ENCODE measurements at places on chromosomes 16 and 17.

DNA sequence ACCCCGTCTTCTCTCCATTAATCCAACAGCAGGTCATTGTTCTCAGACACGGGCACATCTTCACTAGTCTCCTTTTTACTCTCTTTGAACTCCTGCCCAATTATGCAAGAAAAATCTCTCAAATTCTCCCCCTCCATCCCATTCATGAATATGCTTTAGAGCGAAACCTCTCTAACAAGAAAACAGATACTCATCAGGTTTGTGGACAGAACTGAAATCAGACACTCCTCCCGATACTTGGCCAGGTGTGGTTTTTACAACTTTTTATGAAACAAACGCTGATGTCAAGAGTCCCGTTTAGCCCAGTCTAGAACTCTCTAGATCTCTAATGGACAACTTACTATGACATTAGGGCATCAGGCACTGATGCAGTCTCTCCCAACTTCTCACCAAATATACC lies 40.9 kb downstream of the PIK3R5 start:
- no peak for DNase-seq

GRCh38 chr17:56739776-56740175 lies 93.9 kb downstream of the C17orf67 start:
- DNase-seq: no peak

DNA sequence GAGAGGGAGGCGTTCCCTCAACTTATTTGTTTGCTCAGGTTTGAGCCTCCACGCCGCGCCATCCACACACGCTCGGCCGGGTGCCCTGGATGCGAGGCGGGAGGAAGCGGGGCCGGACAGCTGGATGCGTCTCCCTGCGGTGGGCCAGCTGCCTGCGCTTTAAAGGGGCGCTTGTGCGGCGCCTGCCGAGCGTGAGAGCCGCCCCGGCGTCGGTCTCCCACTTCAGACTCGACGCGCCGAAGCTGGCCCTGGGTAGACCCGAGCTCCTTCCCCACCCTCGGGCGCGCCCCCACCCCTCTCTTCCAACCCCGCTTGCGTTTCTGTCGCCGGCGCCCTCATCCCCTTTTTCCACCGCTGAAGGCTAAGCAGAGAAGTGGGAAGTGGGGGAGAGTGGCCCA lies 527 bp upstream of the CHAD start:
- no peak for DNase-seq

- no peak for DNase-seq
Measured at GRCh38 chr16:17313793-17314547, 156.8 kb downstream of the XYLT1 start.

- DNase-seq: no peak
Measured at GRCh38 chr17:42553161-42553818, 567 bp downstream of the HSD17B1 start.

DNA sequence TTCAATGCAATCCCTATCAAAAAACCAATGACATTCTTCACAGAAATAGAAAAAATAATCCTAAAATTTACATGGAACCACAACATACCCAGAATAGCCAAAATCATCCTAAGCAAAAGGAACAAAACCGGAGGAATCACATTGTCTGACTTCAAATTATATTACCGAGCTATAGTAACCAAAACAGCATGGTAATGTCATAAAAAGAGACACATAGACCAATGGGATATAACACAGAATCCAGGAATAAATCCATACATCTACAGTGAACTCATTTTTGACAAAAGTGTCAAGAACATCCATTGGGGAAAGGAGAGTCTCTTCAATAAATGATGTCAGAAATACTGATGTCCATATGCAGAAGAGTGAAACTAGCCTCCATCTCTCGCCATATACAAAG lies 105.8 kb upstream of the CORO6 start:
- no peak for DNase-seq

- no peak for DNase-seq
Measured at GRCh38 chr17:81434072-81434471, 38.8 kb downstream of the BAHCC1 start.

DNA sequence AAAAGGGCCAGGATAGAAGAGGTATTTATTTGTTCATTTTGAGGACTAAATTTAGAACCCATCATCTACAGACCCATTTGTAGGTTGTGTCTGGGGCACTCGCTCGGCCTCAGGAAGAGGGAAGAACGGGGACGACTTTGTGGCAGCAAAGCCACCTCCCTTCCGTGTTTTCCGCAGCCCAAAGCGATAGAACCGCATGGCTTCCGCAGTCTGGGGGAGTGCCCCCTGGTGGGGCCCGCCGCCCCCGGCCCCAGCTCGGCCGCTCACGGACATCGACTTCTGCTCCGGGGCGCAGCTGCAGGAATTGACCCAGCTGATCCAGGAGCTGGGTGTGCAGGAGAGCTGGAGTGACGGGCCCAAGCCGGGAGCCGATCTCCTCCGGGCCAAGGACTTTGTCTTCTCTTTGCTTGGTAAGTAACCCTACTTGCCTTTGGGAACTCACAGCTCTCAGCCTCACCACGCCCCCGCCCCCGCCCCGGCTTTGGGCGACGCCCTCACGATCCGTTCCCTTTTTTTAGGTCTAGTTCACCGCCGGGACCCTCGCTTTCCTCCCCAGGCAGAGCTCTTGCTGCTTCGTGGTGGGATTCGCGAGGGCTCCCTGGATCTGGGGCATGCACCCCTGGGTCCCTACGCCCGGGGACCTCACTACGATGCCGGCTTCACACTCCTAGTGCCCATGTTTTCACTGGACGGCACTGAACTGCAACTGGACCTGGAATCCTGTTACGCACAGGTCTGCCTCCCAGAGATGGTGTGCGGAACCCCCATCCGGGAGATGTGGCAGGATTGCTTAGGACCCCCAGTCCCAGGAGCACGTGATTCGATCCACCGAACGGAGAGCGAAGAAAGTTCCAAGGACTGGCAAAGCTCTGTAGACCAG lies 681 bp downstream of the TMEM102 start:
- DNase-seq: no peak

DNA sequence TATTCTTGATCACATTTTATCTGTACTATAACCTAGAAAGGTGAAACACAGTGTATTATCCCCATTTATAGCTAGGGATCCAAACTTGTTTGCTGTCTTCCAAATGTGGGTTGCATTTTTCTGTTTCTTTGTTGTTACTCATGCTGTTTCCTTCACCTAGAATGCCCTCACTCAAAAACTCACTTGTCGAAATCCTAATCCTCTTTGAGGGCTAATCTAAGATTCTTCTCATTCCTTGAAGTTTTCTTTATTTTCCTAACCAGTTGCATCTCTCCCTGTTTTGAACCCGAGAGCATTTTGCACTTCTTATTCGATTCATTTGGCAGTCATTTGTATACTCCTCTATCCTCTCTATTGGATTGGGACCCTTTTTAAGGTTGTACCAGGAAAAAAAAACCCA lies 9.6 kb downstream of the CALCOCO2 start:
- no peak for DNase-seq

DNA sequence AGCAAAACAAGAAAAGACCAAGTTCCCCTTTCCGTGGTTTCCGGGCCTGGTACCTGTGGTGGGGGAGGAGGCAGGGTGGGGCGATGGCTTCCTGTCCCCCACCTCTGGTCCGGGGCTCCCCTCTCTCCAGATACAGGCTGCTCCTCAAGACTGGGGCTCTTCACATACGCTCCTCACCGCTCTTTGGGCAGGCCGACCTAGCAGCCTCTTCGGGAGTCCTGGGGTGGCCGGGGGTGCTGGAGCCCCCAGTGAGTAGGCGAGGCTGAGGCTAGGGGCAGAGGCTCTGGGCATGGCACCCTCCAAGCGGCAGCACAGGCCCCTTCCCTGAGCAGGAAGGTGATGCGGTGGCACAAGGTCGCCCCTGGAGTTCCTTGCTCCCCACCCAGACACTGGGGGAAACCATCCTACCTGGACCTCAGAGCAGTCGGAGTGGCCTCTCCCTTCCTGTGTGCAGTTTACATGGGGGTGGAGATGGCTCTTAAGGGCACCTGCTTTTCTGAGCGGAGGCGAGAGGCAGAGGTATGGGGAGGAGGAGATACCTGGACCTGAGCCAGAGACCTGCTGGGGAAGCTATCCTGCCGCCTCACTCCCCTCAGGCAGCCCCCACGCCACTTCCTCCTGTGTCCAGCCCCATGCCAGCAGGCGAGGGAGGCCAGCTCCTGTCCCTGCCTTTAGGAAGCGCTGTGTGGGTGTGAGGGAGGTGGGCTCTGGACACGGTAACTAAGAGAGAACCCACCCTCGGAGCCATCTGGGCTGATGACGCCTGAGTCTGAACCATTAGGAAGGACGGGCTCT lies 891 bp downstream of the CORO1A start:
- no peak for DNase-seq

GRCh38 chr17:57484081-57484666 lies 227.9 kb downstream of the MSI2 start:
- no peak for DNase-seq

DNA sequence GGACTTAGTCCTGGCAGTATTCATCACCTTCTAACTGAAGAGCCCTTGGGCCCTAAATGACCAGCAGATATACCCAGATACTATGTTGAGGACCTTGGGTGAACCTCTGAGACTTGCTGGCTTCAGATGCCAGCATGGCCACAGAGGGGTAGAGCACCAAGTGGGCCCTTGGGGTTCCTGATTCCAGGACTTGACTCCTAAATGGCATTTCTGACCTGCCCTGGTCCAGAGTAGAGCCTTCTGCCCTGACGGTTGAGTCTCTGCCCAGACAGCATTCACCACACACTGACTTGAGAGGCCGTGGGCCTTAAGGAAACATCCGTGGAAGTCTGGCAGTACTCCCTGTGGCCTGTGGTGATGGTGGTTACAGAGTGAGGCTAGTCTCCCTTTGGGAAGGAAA lies 2.8 kb upstream of the APPBP2 start:
- DNase-seq: no peak

- no peak for DNase-seq
Measured at GRCh38 chr17:40522961-40523310, 21.5 kb upstream of the TNS4 start.

GRCh38 chr16:54286366-54287130 lies at the start of gene IRX3:
TSS of gene IRX3 (minus strand) at chr16:54286787. CDS start at chr16:54286050, 737 bp downstream.
- no peak for DNase-seq

GRCh38 chr16:27724482-27725235 lies 174.7 kb downstream of the KATNIP start:
- no peak for DNase-seq

DNA sequence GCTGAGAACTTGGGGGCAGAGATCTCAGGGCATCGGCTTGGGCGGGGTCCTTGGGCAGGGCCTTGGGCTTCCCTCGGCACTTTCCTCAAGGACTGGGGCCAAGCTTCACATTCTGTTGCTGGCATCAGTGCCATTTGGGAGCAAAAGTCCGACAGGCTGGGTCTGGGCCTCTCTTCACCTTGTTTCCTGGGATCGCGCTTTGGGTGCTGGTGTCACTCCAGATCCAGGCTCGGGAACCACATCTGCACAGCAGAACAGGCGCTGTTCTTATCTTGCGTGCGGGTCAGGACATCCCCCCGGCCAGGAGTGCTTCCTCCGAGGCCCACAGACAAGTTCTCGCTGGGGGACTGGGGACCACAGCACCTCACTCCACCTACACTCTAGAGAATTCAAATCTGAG lies 31.1 kb upstream of the CDH15 start:
- no peak for DNase-seq

DNA sequence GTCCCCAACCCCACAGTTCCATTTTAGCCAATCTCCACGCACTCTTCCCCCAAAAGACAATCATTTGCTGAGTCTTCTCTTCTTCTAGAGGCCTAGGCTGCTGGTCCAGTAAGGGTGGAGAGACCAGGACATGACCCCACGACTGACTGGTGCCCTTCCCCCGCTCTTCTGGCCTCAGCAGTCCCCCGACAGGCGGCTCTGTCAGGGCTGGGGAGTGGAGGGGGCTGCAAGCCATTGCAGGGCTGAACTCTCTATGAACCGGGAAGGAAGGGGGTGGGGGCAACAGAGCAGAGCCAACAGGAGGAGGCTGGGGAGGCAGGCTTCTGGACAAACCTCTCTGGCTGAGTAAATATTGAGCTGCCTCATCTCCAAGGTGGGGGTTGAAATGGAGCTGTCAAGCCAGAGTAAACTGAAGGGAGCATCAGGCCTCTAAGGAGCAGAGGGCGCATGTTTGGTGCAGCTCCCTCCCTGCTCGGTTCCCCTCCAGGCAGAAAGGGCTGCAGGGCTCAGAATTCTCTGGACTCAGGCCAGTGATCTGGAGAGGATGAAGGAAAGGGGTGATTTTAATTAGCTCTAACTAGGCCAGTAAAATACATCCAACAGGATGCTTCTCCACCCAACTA lies 8.7 kb downstream of the HOXB1 start:
- no peak for DNase-seq

- DNase-seq: no peak
Measured at GRCh38 chr17:74015990-74016389, 187.5 kb upstream of the RPL38 start.

DNA sequence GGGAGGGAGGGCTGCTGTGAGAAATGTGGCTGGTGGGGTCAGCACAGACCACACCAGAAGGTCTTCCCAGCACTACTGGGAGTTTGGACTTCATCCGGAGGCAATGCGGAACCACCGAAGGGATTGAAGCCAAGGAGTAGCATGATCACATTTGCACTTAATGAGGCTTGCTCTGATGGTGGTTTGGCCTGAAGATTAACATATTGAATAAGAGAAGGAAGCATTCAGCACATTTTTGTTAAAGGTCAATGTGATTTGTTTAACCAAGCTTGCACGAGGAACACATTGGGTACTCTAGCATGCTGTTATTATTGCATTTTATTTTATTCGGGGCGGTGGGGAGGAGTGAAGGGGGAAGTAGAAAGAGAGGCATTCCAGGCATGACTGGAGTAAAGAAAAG lies 378.6 kb downstream of the UTP18 start:
- no peak for DNase-seq

- no peak for DNase-seq
Measured at GRCh38 chr16:68608330-68608729, 36.8 kb upstream of the CDH3 start.

DNA sequence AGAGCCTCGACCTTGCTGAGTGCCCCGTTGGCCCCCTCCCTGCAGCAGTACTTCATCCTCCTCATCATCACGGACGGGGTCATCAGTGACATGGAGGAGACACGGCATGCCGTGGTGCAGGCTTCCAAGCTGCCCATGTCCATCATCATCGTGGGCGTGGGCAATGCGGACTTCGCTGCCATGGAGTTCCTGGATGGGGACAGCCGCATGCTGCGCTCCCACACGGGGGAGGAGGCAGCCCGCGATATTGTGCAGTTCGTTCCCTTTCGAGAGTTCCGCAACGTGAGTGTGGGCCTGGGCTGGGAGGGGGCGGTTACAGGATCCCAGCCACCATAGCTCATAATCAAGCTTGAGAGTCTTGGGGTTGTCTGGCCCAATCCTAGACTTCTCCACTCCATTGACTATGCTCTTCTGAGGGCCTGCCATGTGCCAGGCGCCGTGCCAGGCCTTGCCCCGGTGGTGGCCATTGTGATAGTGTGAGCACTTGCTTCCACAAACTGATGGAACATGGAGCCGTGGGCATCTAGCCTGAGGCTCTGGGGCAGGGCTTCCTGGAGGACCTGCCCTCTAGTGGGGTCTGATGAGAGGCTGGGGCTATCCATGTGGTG lies 39.7 kb downstream of the PSME3IP1 start:
- no peak for DNase-seq

DNA sequence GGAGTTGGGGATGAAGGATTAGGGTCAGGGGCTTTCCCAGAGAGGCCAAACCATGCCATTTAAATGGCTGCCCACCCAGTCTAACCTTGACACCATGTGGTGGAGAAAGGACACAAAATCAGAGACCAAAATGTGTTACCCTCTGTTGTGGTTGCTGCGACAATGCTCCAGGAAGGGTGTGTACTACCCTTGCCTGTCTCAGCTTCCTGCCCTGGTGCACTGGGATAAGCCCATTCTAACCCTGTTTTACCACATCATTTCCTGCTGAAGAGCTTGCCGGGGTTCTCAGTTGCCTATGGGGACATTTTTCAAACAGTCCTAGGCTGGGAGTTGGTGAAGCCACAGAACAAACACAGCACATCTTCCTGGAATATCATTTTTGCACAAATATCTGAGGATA lies 4.9 kb downstream of the OR4D1 start:
- peak; percentile 27 for DNase-seq
